NCI-H1436 treated with DMSO at 0.1 percent for 48 hours (cell line): ENCODE measurements at places on chromosomes 2 and 18.

- DNase-seq, result no peak
Observed at GRCh38 chr2:43133336-43133707, 93.1 kb downstream of the ZFP36L2 start.

GRCh38 chr18:74005320-74006109, 142.1 kb downstream of the FBXO15 start:
- no peak for DNase-seq

DNA sequence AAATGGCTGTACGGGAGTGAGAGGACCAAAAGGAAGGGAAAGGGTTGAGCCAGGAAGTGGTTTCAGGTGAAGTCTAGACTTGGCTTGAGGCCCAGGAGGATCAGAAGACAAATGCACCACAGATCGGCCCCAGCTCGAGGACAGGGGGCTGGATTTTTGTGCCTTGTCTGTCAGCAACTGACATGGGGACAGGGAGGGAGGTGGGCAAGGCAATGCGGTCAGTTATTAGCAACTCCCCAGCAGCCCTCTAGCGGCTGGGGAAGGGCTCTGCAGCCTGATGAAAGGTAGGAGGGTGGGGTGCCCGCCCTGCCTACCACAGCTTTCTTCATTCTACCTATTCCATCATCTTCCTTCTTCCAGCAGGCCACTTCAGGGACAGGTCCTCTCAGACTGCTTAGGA, 50.0 kb downstream of the CPO start:
- DNase-seq, result no peak

- DNase-seq, result no peak
Observed at GRCh38 chr18:56662063-56662408, 10.9 kb downstream of the WDR7 start.

- no peak for DNase-seq
Observed at GRCh38 chr18:24010673-24011072, 3.9 kb upstream of the TTC39C start.

GRCh38 chr2:96493072-96493471, 12.1 kb downstream of the NEURL3 start:
- DNase-seq, result no peak
